ENCODE measurements at places on chromosomes 2 and 18.

- DNase-seq = no peak
These were observed 215.9 kb upstream of the FBXO11 start for GRCh38 chr2:48122166-48122565.

DNA sequence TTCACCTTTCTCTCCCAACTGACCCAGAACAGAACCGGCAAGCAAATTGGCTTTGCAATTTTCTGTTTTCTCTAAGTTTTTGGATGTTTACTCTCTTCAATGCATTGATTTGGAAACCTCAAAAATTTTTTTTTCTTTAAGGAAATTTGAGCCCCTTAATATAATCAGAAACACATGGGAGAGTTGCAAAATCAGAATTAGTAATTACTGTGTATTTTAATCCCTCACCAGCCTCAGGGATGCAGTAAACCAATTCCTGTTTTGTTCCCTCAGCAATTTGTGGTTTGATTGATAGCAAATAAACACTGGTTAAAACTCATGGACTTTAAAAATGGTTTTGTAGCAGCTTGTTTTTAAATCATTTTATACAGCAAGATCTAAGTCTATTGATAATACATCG, 281.5 kb downstream of the NEDD4L start:
- no peak for DNase-seq

DNA sequence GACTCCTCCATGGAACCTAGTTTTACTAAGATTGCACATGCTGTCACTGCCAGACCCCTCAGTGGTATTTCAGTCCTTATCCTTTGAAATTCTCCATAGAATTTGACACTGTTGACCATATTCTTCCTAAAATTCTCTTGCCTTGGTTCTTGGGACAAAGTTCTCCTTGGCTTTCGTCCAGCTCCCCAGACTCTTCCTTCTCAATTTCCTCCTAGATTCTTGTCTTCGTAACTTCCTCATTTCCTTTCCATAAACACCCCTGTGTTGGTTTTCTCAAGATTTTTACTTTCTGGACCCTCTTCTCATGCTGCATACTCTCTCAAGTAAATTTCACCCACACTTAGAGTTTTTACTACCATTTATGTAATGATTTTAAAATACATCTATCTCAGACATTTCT, 96.6 kb upstream of the TWSG1 start:
- no peak for DNase-seq

DNA sequence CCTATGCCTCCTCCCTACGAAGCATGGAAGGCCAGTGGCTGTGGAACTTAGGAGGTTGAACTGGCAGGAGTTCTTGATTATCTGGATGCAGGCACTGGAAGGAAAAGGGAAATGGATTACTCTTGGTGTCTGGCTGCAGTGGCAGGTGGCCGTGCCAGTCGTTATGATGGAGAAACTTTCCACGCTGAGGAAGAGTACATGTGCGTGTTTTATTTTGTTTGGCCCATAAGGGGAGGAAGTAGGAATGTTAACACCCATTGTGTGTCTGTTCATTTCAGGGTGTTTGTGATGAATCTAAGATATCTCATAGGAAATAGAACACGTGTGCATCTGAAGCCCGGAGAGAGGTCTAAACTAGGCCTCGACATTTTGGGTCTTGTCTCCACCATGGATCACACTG, 122.8 kb upstream of the NFATC1 start:
- DNase-seq = no peak

DNA sequence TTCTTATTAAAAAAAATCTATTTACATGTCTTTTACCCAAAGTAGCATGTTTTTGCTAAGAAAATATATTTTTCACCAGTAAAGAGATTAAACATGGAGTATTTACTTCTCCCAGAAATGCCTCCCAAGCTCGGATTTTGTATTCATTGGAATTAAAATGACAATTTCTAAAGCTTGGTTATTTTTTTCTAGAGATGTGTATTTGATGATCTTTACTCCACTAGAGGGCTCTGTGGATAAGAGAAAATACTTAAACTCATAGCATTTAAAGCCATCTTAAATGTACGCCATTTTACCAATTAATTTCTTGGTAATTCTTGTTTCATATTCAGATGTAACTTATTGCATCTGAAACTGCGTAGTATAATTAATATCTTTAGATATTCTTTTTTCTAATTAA, 461.4 kb downstream of the GALR1 start:
- no peak for DNase-seq

GRCh38 chr2:159897720-159898119, 99.7 kb upstream of the CD302 start:
- no peak for DNase-seq

DNA sequence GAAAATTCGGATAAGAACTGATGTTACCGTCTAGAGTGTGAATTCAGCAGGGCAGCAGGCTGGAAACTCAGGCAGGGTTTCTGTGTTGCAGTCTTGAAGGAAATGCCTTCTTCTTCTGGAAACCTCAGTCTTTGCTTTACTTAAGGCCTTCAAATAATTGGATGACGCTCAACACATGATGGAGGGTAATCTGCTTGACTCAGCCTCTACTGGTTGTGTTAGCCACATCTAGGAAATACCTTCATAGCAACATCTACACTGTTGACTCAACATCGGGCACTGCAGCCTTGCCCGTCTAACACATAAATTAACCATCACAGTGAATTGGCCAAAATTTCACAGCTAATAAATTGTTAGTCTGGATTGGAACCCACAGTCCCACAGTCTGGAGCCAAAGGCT, 37.2 kb downstream of the YPEL5 start:
- no peak for DNase-seq

DNA sequence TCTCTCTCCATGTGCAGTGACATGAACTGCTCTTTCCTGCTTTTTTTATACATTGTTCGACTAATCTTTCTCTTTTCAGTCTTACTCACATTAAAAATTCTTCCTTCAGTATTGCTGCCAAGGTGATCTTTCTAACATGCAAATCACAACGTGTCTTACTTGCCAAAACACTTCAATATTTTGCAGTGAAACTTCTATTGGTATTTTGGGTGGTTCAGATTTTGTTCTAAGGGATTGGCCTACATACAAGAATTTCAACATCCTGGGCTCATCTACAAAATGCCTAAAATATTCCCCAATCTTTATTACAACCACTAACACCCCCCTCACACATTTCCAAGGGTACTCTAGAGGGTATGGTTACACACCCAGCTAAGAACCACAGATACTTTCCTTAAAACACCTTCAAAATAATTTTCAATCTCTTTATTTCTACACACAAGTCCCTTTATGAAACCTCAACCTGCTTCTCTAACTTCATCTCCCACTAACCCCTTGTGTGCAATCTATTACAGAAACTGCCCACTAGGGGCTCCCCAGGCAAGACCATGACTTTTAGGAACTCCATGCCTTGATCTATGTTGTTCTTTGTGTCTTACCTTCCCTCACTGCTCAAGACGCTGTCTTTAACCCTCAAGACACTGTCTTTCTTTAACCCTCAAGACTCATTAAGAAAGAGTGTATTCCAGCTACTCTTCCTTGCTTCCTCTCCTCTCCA, 50.9 kb downstream of the COL3A1 start:
- DNase-seq = no peak

Measured in head of caudate nucleus (tissue), 42 donors.